NCI-H1092 treated with DMSO at 0.1 percent for 48 hours (cell line): ENCODE measurements at places on chromosomes 3 and 15.

DNA sequence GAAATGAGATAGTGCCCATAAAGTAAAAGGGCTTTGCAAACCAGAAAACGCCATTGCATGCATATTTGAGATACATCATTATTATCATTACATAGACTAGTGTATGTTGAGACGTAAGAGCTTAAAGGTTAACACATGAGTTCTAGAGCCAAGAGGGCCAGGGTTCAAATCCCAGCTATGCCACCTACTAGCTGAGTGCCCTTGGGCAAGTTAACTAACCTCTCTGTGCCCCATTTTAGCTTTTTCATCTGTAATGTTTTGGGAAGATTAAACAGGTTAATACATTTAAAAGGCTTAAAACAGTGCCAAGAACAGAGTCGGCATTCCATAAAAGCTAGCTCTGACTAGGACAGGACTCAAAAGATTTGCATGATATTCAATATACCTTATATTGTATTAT lies 22.8 kb downstream of the IQSEC1 start:
- DNase-seq = no peak

DNA sequence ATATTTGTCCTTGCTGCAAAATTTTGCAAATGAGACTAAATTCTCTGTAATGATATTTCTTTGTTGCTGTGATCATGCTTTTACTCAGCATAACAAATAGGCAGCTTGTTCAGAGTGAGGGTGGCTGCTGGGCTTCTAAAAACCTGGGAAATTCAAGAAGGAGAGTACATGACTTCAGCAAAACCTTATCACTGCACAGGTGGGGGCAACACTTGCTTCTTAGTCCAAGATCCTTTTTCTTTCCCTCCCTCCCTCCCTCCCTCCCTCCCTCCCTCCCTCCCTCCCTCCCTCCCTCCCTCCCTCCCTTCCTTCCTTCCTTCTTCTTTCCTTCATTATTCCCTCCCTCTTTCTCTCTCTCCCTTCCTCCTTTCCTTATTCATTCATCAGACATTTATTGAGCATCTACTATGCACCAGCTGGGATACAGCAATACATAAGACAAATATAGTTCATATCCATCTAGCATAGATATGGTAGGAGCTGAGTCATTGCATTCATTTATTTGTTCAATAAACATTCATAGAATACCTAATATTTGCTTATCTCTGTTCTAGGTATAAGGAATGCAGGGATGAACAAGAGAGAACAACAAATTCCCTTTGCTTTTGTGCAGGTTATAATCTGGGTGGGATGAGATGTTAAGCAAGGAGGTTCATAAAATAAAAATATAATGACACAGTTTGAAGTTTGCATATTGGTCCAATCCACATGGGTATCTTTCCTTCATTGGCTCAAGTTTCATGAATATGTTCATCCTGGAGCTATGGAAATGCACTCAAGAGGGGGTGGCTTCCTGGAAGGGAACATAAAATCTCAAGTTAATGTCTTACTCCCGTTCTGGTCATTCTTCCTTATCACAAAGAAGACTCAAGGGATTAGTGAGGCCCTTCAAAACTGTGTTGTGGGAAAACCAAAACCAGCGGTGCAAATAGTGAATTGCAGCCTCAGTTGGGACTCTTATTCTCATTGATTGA lies 210.7 kb downstream of the PDCD6IP start:
- DNase-seq = no peak

DNA sequence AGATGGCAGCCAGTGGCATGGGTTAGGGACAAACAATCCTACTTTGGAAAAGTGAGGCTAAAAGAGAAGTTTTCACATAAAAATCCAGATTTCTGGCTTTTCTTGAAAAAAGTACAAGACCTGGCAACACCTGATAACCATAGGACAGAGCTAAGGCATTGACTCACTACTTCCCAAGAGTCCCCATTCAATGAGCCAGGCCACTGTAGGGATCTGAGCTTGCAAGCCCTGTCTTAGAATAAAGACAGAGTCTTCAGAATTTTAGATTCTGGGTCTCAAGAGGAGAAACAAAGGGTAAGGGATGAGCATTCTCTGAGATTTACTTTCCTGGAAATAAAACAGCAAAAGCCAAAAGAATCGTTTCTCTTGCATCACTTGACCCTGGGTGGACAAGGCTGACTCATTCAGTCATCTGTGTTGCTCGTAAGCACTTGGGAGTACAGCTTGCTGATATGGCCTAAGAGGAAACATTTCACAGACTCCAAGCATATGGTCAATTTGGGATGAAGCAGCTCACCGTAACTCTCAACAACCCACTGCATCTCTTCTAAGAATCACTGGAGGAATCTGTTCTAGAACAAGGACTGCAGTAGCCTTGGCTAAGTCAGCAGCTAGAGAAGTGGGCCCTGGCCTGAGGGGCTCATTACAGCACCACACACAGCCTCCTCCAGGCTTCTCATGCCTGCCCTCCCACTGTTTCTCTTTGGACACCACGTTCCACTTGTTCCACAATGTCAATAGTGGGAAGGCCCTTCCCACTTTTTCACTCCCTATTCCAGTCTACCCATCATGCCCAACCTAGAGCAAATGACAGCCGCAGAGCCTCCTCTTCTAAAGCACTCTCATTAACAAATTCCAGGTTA lies 86.2 kb downstream of the RFTN1 start:
- DNase-seq = no peak

DNA sequence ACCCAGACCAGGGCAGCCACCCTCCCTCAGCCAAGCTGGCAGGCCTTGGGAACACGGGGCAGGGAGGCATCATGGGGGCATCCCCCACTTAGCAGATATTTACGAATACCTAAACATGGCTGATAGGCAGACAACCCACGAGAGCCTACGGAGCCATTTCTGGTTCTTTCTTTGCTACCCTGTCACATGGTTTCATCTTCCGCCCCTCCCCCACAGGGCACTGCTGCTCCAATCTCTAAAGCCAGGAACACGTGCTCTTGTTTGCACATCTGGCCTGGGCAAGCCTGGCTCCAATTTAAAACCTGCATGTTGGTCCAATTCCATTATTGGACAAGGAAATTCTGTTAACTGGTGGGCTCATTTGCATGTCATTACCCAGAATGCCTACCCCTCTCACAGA lies 447.4 kb upstream of the NR2F2 start:
- no peak for DNase-seq

- no peak for DNase-seq
Observed at GRCh38 chr3:49417516-49418120, 4.7 kb downstream of the AMT start.

DNA sequence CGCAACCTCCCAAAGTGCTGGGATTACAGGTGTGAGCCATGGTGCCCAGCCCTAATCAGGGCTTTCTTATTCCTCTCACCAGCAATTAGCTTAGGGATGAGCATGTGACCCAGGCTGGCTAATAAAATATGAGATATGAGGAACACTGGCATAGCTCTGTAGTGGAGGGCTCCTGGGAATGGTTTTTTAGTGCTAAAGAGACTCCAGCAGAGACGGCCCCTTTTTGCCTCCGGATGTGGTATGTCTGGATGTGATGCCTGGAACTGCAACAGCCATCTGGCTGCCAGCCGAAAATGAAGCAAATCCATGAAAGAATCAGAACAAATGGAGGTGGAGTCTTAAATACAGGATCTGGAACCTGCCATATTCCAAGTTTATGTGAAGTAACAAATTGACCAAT lies 69.1 kb upstream of the MAGI1 start:
- DNase-seq = no peak

DNA sequence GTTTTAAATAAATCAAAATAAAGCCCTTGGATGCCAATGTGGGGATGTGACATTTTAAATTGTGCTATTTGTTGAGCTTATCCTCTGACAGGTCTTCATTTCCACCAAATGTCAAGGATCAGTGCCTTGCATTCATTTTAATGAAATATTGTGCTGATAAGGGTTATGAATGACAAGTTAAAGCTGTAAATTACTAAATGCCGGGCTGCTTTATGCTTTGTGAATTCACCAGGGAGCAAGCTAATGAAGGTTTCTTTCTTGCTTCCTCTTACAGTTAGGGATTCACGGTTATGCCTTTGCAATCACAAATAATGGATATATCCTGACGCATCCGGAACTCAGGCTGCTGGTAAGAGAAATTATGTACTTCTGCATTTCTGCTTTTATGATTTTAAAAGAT lies 81.7 kb downstream of the LRTM1 start:
- no peak for DNase-seq
